ENCODE measurements at places on chromosomes 4 and X. TPM values are rescaled to one million over a fixed set of nuclear protein-coding genes. Genes with fewer than 3 reads are reported as not detected.

Gene PHKA1
- 3.6 TPM for total RNA-seq

Gene GATA1
- not detected for total RNA-seq

Gene TMPRSS11F
- total RNA-seq, result not detected

Gene SOX3
- total RNA-seq, result not detected

Gene TREX2
- total RNA-seq, result 1.8 TPM

Gene FREM3
- under 0.01 TPM for total RNA-seq

Gene ACE2
- under 0.01 TPM for total RNA-seq

Gene CDX4
- total RNA-seq, result not detected

Gene SPANXB1
- not detected for total RNA-seq

Gene PABPC1L2A
- total RNA-seq, result not detected

Gene KLKB1
- total RNA-seq, result not detected

Gene VCX3A
- not detected for total RNA-seq

Gene VCX
- total RNA-seq, result not detected

Gene FBXO8
- total RNA-seq, result 39.0 TPM

Gene SPANXN3
- not detected for total RNA-seq

Gene RFC1
- 43.5 TPM for total RNA-seq

Gene GAGE12J
- not detected for total RNA-seq

Gene DDIT4L
- 5.9 TPM for total RNA-seq

Gene AASDH
- total RNA-seq, result 14.1 TPM

Gene SYTL4
- total RNA-seq, result 5.5 TPM

Gene YY2
- total RNA-seq, result 1.00 TPM

Gene CCNA2
- total RNA-seq, result 5.3 TPM

Gene UGT2A3
- total RNA-seq, result not detected

Gene GPC3
- total RNA-seq, result 1.9 TPM

Gene SEPSECS
- 7.0 TPM for total RNA-seq

Gene NXF2
- total RNA-seq, result not detected

Gene RS1
- total RNA-seq, result not detected

Gene CT45A1
- not detected for total RNA-seq

Gene XG
- 7.9 TPM for total RNA-seq

All from smooth muscle cell of bladder (primary cell).